Stimulated activated naive CD4-positive, alpha-beta T cell (primary cell): ENCODE measurements at places on chromosomes 13 and 19.

GRCh38 chr19:572743-573518 lies 535 bp downstream of the BSG start:
- peak; percentile 30 for DNase-seq

DNA sequence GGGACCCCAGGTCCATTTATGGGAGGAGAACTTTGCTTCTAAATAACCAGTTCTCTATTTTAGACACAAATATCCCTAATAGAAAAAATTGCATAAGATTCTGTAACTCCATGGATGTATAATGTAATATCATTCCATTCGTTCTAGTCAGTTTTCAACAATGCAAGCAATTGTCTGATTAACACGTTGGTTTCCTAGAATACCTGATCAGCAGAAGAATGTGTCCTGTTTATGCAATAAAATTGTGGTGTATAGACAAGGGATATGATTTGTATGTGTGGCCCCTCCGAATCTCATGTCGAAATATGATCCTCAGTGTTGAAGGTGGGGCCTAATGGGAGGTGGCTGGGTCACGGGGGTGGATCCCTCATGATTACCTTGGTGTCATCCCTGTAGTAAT lies 62.1 kb downstream of the RUBCNL start:
- DNase-seq: no peak

- no peak for DNase-seq
Observed at GRCh38 chr19:49125025-49125731, 5.8 kb downstream of the PPFIA3 start.

DNA sequence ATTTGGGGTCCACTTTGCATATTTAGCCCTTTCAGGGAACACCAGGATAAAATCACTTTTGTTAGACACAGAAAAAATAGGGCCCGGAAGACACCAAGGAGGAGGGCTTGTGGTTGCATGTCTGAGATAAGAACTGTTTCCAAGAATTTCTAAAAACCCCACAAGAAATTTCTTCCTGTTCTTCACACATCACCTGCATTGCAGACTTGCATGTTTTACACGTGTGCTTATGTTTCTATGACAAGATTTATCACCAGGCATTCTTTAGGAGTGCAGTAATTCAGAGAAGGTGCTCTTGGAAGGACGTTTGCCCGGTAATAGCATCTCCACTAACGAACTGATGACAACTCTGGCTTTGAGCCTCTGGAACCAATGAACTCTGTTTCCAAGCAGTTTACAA lies 7.1 kb upstream of the ACTL9 start:
- DNase-seq: no peak
